ENCODE measurements at places on chromosomes 11 and 22.

- DNase-seq: no peak
Observed at GRCh38 chr11:78127403-78127802, 12.0 kb downstream of the ALG8 start.

DNA sequence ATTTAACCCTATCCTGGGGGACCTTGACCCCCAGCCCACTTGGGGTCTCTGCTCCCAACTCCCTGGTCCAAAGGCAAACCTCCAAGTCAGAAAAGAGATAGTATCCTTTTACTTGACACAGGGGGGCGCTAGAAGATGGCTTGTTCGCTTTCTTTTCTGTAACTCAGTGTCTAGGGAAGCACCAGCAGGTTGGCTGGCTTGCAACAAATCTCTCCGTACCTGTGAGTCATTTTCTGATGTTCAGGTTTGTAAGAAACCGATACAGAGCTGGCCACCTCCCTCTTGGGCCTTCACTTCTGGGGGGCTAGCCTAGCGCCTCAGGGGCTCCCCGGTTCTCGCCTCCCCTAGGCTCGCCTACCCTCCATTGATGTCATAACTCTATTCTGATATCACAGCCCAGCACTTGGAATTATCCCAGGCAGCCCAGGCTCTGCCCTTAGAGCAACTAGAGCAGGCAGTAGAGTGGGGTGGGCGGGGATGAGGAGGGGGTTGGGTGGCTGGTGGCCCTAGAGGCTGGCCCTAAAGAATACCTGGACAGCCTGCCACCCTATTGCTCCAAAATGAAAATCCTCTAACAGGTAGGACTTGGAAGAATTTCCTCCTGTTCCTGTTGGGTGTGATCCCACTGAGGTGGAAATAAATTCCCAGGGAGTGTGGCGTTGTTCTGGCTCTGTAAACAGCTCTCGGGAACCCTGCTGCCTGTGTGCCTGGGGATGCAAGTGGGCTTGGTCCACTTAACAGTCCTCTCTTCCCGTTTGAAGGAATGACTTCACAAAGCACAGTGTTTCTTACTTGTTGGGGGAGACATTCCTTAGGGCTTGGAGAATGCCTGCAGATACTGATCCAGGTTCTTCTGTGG is 69.4 kb downstream of the OSBP2 start:
- peak; percentile 76 for DNase-seq

GRCh38 chr22:46071451-46072109 is 78.7 kb upstream of the PPARA start:
- no peak for DNase-seq

- peak; percentile 46 for DNase-seq
Observed at GRCh38 chr11:94171693-94172440, 43.2 kb downstream of the PANX1 start.

GRCh38 chr11:128964463-128964930 is 21.8 kb upstream of the TP53AIP1 start:
- DNase-seq: no peak

DNA sequence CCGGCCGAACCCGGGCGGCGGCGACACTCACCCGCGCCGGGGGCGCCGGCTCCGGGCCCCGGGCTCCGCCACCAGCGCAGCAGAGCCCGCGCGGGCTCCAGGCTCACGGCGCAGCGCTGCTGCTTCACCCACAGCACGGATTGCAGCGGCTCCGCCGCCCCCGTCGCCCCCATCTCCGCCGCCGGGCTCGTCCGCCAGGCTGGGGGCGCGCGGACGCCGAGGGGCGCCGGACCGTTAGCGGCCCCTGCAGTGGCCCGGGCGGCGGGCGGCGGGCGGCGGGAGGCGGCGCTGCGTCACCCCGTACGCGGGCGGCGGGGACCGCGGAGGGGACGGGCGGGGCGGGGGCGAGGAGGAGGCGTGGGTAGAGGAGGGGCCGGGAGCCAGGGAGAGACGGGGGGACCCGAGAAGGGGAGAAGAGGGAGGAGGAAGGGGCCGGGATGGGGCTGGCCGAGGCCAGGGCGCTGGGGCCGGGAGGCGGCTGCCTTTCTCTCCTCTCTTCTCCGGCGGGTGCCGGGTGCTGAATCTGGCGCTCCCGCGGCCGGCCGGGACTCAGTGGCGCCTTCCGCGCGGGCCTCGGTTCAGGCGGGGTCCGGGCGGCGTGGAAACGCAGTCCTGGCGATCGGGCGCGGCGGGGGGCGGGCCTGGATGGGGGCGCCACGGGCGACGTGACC is at the start of gene CERK:
Gene CERK (minus strand): TSS at position 277 of the 671 bp plus-strand sequence. CDS start 104 bp downstream, at position 173.
- peak; percentile 63 for DNase-seq

DNA sequence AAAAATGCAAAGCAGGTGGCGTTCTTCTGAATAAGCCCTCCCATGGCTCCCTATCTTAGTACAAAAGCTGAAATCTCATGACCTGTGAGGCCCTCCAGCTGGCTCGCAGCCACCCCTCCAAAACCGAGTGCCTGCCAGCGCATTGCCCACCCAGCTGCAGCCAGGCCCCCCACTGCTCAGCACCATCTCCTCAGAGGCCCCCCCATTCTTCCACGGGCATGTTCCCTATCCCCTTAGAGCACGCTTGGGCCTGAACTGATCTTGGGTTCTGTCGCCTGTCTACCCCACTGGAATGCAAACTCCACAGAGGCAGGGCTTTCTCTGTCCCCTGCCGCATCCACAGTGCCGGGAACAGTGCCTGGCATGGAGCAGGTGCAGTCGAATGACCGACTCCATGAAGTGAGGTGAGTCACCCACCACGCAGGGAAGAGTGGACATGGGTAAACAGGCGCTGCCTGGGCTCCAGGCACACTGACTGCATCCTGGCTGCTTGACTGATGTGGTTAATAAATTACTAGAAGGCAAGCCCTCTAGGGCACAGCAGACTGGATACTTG is 11.3 kb upstream of the EFCAB6 start:
- no peak for DNase-seq

DNA sequence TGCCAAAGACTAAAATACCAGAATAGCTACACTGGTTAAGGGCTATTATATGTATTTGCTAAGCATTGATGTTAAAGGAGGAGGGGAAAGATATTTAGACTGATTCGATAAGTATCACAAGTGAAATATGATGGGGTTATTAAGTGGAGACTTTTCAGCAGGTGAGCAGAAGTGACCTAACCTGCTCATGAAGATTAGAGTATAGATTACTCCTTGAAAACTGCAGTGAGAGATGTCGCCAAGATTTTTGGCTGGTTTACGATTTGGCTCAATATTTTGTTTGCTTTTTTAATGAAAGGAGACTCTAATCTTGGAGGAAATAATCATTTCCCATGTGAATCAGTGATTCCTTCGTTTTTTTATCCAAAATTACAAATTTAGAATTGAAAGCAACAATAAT is 1279.5 kb upstream of the TENM4 start:
- DNase-seq: no peak

GRCh38 chr11:8871962-8872361 is 39.0 kb upstream of the AKIP1 start:
- no peak for DNase-seq

- no peak for DNase-seq
Observed at GRCh38 chr11:10894666-10895065, 36.8 kb upstream of the ZBED5 start.

GRCh38 chr11:10990637-10991193 is 132.9 kb upstream of the ZBED5 start:
- DNase-seq: no peak

DNA sequence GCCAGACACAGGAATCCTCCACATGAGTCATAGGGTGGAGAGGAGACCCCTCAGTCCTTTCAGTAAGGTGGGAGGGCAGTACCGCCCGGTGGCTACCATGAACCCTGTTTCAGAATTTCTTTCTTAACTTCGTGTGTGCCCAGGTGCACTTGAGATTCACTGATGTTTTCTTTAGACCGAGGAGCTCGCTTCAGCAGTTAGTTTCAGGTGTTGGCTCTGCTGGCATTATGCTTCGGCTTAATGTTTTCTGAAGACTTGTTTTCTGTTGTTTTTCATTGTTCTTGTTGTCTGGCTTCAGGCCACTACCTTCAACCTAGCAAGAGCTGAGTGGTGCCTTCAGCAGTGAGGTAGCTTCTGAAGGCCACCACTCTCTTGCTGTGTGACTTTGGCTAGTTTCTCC is 71.5 kb downstream of the BMAL1 start:
- DNase-seq: no peak

- no peak for DNase-seq
Observed at GRCh38 chr22:45090497-45090910, 73.2 kb upstream of the NUP50 start.

Data from NAMALWA (cell line).